Foreskin keratinocyte (primary cell): ENCODE measurements at places on chromosomes 11 and 22. TPM values are rescaled to one million over a fixed set of nuclear protein-coding genes. Genes with fewer than 3 reads are reported as not detected.

The MS4A15 gene
- total RNA-seq: not detected in 2 replicates

The CHST1 gene
- not detected in 2 replicates for total RNA-seq

The PDE3B gene
- under 0.01 and 0.03 TPM in 2 replicates for total RNA-seq

- no peak for DNase-seq
Measured at GRCh38 chr11:69423611-69424385, 57.7 kb upstream of the LINC01488 start.

The LRP4 gene
- total RNA-seq: 9.0 and 9.5 TPM in 2 replicates

DNA sequence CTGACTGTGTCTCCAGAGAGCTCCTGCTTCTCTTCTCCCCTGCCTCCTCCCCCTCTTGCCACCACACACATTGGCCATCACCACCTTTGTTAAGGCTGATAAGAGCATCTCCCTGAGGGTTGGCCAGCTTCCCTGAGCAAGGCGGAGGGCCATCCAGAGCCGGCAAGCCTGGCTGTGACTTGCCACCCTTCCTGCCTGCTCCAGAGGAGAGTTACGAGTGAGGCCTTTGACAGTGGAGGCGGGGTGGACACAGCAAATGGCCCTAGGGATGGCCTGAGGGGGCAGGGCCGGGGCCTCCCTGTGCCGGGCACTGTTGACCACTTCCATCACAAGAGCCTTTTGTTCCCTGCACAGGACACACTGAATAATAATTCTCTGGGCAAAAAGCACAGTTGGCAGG lies 5.4 kb downstream of the FREY1 start:
- no peak for DNase-seq

The KRTAP5-2 gene
- total RNA-seq: not detected in 2 replicates

DNA sequence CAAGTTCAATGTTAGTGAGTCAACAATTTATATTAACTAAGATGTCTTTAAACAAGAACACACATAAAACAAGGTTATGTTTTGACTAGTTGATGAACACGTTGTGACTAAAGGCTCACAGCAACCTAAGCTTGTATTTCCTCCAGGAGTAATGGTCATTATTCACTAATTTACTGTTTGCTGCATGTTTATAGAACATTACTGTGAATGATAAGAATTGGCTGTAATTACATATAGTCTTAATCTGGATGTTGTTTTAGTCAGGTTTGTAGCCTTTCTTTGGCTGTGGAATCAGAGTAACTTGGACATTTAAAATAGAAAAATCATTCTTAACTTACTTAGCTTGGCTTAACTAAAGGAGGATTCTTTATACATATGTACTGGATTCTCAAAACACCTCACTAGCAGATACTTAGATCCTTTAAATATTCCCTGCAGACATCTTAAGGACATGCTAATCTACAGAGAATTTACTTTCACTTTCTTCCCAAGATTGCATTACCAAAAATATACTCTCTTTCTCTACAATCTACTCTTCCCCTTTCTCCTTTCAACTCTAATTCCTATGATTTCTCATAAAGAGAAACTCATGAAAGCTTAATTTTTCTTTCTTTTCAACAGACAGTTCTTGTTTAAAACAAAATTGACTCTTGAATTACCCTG lies 319.7 kb upstream of the CTSC start:
- DNase-seq: peak; percentile 25

DNA sequence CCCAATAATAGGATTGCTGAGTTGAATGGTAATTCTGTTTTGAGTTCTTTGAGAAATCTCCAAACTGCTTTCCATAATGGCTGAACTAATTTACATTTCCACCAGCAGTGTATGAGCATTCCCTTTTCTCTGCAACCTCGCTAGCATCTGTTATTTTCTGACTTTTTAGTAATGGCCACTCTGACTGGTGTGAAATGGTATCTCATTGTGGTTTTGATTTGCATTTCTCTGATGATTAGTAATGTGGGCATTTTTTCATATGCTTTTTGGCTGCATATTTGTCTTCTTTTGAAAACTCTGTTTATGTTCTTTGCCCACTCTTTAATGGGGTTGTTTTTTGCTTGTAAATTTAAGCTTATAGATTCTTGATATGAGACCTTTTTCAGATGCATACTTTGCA lies 97.4 kb downstream of the FDX1 start:
- DNase-seq: peak; percentile 18

- no peak for DNase-seq
Measured at GRCh38 chr22:41900652-41901312, 14.1 kb downstream of the SHISA8 start.

GRCh38 chr22:24731761-24732160 lies 42.8 kb downstream of the PIWIL3 start:
- DNase-seq: no peak

DNA sequence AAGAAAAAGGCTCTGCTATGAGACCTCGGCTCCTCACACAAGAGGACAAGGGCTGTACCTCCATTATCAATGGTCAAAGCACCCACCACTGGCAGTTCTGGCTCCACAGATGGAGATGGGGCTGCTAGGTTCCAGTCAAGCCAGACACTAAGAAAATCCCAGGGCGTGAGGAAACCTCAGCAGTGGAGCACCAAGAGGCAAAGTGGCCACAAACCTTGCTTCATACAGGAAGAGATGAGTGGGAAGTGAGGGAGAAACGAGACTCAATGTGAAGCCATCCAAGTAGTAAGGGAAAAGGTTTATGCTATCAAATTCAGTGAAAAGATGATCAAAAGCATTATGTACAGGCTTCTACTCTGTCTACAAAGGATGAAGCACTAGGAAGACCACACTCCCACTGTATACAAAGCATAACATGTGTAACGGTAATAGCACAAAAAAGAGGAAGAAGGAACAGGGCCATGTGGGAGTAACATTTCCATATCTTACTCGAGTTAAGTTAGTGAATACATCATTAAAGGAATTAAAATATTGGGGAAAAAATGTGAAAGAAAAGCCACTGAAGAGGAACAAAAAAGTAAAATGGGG lies 27.0 kb downstream of the POLDIP3 start:
- no peak for DNase-seq

DNA sequence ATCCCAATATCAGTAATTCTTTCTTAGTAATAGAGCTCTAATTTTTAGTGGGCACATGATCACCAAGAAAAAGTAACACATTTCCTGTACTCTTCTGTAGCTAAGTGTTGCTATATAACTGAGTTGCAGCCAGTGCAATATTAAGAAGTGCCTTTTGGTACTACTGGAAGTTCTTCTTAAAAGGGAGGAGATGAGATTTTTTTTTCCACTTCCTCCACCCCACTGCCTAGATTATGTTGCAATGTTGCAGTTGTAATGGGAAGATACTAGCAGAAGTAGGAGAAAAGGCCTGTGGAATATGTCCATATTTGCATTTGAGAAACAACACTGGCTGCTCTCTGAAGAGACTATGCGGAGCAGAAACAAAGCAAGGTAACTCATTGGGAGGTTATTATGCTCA lies 280.6 kb upstream of the ANO5 start:
- DNase-seq: no peak

GRCh38 chr22:49382451-49382735 lies 445.3 kb downstream of the BRD1 start:
- no peak for DNase-seq

The MMP12 gene
- total RNA-seq: not detected in 2 replicates

The C11orf86 gene
- total RNA-seq: not detected in 2 replicates

DNA sequence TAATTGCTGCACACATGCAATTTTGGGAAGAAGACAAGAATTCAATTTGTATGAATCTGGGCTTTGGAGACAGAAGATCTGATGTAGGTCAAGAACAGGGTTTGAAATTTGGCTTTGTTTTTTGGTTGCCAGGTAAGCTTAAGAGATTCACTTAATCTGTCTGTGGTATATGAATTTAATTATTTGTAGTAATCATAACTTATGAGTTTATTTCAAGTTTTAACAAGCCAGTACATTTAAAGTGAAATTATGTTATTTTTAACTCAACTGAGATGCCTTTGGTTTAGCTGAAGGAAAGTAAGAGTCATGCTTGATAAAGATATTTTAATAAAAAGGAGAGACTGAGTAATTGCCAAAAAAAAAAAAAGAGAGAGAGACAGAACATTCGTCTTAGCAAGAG lies 384.1 kb downstream of the LUZP2 start:
- no peak for DNase-seq

- no peak for DNase-seq
Measured at GRCh38 chr22:49582181-49582580, 245.5 kb downstream of the BRD1 start.

GRCh38 chr11:115521825-115522224 lies 17.6 kb upstream of the CADM1 start:
- no peak for DNase-seq

- DNase-seq: no peak
Measured at GRCh38 chr11:130786586-130786985, 129.7 kb downstream of the SNX19 start.

- DNase-seq: no peak
Measured at GRCh38 chr11:86219311-86220193, 25.0 kb upstream of the EED start.

DNA sequence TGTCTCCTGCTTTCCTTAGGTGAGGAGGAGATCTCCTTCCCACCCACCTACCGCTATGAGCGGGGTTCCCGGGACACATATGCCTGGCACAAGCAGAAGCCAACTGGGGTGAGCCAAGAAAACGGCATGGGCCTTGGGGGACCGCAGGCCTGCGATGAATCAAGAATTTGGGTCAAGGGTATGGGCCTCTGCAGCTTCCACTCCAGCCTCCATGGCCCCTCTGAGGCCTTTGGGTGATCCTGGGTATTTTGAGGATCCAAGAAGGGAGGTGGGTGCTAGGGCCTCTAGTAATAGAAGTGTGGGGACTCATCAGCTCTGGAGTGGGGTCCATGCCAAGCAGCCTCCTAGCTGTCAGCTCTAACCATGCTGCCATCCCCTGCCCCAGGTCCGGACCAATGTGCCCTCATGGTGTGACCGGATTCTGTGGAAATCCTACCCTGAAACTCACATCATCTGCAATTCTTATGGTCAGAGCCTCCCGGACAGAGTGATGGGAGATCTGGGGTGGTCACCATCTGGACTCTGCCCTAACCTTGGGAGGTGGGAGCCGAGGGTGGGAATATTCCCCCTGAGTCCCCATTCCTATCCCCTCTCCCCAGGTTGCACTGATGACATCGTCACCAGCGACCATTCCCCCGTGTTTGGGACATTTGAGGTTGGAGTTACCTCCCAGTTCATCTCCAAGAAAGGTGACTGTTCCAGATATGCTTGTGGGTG lies 8.6 kb downstream of the INPPL1 start:
- no peak for DNase-seq
